Ovary (tissue), 10 donors: ENCODE measurements at places on chromosomes 3 and 15.

- DNase-seq: no peak
Observed at GRCh38 chr3:72068621-72069020, 283.7 kb upstream of the PROK2 start.

- DNase-seq: no peak
Observed at GRCh38 chr15:38266247-38266986, 13.8 kb downstream of the SPRED1 start.

GRCh38 chr15:43347114-43347513 is 16.7 kb upstream of the LCMT2 start:
- no peak for DNase-seq

DNA sequence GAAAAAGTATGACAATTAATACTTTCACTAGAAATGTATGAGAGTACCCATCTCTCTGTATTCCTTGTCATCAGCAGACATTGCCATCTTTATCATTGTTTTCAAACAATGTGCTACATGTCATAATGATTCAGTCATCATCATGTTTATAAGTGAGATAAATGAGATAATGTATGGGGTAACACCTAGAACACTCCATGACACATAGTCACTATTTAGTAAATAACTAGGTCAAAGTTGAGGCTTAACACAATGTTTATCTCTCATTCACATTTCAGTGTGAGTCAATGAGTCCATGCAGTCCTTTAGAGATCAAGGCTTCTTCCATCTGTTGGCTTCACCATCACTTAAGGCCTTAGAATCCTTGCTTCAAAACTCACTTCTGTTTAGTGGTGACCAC is 70.0 kb downstream of the NLGN1 start:
- no peak for DNase-seq

GRCh38 chr15:48590723-48591122 is 54.8 kb downstream of the FBN1 start:
- no peak for DNase-seq

DNA sequence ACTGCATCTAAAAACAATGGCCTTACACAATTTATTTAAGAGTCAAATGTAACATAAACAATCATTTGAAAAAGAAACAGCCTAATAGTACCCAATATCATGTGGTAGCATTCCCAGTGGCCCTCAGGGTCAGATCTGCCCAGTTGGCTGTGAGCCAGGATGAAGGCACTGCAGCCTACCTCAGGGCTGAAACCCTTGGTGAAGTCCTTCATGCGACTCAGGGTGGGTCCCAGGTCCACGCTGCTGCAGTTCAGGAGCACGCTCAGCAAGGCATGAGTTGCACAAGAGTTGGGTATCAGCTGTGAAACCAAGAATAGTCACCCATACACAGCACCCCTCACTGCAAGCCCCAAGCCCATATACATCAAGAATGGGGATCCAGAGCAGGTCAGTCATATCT is 37.1 kb downstream of the SEMA3G start:
- DNase-seq: no peak

GRCh38 chr3:111534701-111535100 is 7.3 kb upstream of the CD96 start:
- DNase-seq: no peak

DNA sequence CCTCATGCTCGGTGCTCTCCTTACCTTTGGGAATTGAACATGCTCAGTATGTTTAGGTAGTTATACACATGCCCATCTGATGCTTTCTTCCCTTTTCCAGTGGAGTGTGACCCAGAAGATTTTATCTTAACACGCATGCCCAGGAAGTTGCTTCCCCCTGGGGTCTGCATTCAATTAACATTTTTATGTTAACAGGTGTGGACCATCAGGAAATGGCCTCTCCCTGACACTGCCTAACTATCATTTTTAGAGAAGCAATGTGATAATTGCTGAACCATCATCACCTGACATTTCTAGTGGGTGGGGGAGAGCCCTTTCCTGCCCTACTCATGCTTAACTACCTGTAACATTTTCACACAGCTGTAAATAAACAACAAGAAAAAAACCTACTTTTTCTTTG is 55.1 kb upstream of the TGFBR2 start:
- no peak for DNase-seq

- DNase-seq: no peak
Observed at GRCh38 chr15:73072894-73073293, 20.6 kb downstream of the NEO1 start.

GRCh38 chr3:181851063-181851462 is 139.3 kb downstream of the SOX2 start:
- no peak for DNase-seq

DNA sequence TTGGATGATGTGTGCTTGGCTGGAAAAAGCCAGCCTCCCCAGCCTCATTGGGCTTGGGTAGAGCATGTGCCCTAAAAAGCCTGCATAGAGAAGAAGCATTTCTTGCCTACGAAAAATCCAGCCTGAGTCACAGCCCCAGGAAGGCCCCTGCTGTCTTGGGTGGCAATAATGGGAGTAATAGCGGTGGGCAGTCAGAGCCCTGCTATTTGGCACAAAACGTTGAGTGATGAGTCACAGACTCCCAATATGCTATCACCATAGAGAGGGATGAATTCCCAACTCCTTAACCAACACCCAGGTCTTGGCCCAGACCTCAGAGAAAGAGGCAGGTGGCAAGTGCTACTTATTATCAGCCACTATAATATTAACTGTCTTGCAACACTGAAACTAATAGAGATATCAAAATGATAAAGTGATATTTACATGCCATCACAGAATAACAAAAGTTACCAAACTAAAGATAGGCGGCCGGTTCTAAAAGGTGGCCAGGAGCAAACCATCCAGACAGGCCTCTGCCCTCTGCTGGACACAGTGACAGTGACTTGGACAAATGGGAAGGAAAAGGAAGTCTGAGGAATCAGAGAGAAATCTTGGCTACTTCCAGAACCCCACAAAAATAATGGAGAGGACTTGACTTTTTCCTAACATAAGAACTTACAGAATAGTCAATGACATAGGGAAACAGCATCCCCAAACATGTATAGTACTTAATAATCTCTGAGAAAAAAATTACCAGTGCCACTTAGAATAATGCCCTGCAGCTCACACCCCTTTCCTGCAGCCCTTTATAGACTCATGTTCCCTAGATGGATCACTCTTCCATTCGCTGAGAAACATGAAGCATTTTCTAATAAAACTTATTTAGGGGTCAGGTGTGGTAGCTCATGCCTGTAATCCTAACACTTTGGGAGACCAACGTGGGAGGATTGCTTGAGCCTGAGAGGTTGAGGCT is 51.9 kb upstream of the MUC13 start:
- no peak for DNase-seq

- no peak for DNase-seq
Observed at GRCh38 chr3:39920271-39920670, 110.9 kb downstream of the MYRIP start.

DNA sequence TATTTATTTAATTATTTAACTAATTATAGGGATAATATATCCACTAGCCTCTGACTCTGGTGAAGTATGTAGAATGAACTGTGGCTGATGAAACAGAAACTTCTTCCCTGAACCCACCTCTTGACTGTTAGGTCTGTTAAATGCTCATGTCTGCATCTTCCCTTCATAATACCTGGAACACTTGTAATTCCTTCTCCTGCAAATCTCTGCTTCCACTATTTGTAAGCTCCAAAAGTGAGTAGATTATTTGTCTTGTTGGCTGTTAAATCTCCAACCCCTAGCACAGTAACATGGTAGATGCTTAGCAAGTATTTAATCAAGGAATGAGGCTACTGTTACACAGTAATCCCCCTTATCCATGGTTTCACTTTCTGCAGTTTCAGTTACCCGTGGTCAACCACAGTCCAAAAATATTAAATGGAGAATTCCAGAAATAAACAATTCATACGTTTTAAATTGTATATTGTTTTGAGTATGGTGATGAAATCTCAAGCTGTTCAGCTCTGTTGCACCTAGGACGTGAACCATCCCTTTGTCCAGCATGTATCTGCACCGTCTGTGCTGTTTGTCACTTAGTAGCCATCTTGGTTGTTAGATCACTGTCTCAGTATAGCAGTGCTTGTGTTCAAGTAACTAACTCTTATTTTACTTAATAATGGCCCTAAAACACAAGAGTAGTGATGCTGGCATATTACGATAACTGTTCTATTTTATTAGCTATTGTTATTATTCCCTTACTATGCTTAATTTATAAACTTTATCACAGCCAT is 5.7 kb downstream of the TTBK2 start:
- no peak for DNase-seq

DNA sequence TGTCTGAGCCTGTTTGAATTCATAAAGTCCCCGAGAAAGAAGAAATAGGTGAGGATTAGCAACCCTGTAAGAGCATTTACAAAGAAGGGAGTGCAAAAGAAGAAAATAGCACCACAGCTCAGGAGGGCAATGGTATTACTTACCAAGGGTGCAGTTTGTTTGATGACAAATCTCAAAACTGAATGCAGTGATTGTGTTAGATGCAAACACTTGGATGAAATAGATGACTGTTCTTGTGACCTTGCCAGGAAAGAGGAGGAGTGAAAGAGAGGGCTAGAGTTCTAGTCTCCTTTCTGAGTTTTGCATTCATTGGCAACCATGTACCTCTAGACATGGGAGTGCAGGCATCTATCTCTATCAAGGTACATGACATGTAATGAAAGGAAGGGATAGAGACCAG is 1030.8 kb upstream of the CFAP20DC start:
- no peak for DNase-seq

DNA sequence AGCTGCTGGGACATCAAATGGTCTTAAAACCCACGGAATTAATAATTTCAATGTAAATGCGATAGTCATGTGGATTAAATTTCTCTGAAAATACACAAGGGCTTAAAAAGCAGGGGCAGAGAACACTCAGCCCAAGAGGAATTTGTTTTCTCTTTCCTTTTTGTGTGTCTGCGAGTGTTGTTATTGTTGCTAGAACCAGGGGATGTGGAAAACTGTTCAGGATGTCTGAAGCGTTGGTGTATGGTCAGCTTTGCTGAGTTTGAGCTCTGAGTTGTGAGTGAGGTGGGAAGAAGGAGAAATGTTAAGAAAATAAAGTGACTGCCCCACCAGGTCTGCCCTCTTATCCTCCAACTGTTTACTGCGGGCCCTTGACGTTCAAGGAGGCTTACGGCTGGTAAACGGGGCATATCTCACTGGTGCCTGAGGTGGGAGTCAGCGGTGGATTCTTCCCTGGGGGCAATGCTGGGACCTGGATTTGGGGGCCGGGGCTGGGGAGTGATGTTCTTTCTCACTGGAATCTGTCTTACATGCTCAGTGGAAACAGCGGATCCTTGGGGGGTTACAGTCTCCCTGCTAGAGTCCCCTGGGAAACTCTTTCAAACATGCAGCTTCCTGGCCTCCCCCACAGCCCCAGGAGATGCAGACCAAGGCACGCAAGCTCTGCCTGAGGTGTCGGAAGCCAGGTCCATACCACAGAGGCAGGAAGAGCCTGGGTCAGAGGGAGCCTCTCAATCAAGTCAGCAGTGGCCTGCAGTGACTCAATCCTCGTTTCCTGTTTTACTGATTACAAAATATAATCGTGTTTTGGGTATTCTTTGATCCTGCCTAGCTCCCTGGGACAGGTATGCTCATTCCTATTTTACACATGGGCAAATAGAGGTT is 41.8 kb downstream of the ITGA11 start:
- DNase-seq: peak; percentile 17

- DNase-seq: no peak
Observed at GRCh38 chr3:148878095-148878494, 13.0 kb downstream of the CPA3 start.

GRCh38 chr3:101325393-101326134 is 5.2 kb upstream of the IMPG2 start:
- no peak for DNase-seq

GRCh38 chr3:69011096-69011730 is 2.3 kb downstream of the EOGT start:
- no peak for DNase-seq

DNA sequence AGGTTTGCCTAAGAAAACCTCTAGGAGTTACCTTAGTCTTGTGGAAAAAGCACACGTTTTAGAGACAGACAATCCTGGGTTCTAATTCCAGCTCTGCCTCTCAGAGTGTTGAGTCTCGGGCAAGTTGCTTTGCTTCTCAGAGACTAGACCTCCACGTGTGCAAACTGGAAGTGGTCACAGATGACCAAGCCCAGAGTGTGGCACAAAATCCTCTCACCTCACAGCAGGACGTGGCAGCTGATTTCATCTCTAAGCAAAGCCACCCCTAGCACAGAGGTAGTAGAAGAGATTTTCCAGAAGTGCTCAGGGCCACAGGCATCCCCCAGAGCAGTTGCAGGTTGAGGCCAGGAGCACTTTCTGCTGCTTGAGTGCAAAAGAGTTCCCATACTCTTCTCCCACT is 79.2 kb downstream of the CD47 start:
- no peak for DNase-seq

DNA sequence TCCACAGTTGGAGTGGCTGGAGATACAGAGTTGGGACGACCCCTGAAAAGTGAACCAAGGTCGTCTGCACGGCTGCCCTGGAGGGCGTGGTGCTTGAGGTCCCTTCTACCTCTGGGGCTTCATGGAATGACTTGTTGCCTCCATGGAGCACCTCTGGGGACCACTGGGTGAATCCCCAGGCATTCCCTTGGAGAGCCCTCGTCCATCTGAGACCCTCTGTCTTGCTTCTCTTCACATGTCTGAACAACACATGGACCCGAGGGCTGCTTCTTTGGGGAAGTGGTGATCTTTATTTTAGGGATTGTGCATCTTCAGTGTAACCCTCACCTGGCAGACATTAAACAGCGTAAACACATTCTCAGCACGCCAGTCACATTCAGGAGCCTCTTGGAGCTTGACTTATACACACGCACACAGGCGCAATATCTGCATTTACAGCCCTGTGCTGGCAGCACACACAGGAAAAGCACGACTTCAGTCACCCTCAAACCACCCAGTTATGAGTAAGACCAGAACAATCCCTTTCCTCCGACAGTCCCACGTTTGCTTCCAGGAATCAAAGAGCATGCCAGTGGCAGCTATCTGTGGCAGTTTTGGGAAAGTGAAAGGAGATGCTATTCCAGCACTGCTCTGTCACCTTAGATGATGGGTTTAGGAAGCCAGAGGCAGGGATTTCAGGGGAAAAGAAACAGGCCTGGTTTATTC is 12.6 kb downstream of the FAM107A start:
- no peak for DNase-seq

DNA sequence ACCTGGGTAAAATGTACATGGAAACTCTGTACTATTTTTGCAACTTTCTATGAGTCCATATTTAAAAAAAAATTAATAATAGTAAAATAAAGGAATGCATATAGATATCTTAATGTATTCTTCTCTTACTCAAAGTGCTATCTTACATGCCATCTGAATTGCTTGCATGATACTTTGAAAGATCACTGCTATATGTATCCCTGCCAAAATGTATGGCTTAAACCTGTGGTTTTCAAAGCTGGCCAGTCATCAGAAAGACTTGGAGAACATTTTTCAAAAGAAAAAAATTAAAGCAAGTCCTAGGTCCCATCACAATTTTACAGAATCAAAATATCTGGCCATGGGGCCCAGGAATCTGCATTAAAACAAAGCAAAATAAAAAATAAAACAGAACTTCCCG is 262.1 kb downstream of the LPP start:
- DNase-seq: no peak

DNA sequence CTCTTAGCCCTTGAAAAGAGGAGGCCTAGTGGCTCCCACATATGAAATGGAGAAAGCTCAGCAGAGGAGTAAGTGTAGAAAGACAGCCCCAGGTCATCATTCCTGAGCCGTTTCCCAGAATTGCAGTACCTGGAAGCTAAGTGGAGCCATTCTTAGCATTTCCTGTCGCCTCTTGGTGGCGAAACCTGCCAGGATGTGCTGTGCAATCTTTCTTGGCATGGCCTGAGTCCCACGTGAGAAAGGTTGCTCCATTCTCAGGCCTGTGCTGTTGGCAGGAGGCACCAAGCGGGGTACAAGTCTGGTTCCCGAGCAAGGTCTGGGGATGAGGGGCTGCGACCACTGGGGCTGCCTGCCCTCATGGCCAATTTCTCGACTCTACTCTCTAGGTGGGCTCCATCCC is 207.2 kb upstream of the TPM1 start:
- DNase-seq: no peak

GRCh38 chr3:136939489-136939888 is 18.3 kb upstream of the IL20RB start:
- DNase-seq: no peak
